Fibroblast of lung (primary cell): ENCODE measurements at places on chromosomes 6 and 20.

- no peak for DNase-seq
These were observed 38.0 kb downstream of the ELOVL2 start for GRCh38 chr6:11006061-11006460.

DNA sequence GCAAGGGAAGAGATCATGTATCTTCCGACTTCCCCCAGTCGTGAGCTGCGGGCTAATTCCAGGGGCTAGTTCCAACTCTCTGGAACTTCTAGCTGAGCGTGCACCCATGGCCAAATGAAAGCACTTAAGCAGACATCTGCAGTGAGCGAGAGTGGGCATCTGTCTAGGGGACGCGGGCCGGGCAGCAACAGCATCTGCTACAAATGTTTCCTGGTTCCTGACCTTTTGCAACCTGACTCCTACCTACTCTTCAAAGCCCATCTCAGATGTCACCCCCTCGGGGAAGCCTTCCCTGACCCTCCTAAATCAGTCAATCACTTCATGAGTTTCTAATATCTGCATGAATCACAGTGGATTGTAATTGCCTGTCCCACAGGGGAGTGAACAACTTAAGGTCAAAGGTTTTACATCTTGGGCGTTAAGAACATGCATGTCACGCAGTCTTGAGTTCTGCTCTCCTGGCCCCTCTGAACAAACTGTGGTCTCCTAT lies 141.9 kb downstream of the CEBPB start:
- DNase-seq: no peak

DNA sequence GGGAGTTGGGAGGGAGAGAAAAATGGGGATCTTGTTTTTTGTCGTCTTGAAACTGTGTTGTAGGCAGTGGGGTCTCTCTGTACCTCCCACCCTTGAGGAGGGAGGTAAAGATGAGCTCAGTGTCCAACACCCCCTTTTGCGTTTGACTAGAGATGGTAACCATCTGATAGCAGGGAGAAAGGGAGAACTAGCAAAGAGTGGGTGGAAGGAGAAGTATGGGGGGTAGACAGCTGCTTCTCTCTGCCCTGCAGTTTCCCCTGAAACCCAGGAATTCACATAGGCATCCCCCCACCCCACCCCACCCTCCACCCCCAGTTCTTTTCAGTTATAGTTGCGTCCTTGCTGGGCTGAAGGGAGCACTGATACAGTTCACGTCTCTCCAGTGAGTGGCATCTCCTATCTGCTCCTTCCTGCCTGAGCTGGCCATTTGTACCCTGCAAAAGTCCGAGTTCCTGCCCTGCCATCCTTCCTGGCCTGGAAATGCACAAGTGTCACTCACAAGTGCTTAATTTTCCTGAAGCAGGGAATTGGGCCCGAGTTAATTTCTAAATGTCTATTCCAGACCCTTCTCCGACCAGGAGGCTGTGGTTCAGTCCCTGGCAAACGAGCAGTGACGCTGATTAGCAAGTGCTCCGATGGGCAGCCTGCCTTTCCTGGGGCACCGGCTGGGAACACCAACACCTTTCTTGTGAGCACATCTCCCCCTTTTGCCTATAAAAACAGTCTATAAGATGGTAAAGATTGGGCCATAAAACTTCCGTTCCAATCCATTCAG lies 1.5 kb downstream of the SIRPA start:
- DNase-seq: no peak

DNA sequence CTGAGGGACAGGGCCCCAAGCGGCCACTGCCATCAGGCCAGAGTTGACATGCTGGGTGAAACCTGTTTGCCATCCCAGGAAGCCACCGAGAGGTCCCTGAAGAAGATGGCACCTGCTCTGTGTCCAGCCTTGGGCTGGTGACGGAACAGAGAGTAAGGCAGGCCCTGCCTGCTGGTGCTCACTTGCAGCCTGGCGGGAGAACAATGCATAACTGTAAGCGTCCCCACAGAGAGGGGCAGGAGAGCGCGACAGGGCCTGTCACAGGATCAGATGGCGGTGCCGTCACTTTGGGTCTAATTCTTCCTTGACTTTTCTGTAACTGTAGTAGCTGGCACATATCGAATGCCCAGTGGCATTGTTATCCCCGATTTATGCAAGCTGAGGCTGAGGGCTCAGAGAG lies 29.0 kb upstream of the VSTM2L start:
- no peak for DNase-seq

- DNase-seq: no peak
These were observed 32.9 kb upstream of the FRMD1 start for GRCh38 chr6:168111911-168112310.

DNA sequence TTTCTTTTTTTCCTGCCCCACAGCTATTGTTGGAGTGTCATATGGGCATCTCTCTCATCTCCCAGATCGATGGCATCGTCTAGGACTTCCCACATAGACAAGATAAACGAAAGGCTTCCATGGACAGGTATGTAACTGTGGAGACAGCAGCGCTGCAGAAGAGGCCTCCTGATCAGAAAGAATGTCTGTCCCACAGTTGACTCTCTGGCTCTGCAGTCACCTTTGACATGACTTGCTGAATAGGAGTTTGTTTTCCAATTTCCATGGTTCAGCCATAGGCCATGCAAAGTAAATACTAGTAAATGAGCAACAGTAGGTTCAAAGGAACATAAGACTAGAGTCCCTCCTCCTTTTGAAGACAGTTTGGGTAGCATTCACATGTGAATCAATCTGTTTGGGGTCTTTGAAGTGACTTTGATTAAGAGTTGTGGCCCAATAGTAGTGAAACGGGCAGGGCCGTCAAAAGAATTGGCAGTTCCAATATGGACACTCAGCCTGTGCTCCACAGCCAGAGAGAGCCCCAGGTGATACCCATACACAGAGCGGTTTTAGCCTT lies 134.7 kb upstream of the IFNGR1 start:
- DNase-seq: no peak
